Endothelial cell (in vitro differentiated cells): ENCODE measurements at places on chromosomes 5 and 9.

DNA sequence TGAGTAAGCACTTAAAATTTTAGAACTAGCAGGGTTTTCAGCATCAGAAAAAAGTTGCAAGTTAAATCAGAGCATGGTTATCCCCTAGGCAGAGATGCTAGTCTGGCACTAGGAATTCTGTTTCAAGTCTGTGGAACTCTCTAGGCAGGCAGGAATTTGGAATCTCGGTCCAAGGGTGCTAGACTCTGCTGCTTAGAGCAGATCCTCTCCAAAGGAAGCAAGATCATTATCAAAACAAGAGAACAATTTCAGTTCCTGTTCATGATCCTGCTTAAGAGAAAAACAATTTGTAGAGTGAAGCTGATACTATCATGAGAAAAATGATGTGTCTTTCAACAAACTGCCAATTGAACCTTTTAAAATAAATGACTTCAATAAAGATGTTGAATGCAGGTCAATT lies 420.7 kb downstream of the KIF4B start:
- no peaks in the 10 kb centered on the region for H3K27me3 ChIP-seq
- H3K4me3 ChIP-seq = no peak overlapping the region
- no peaks in the 10 kb centered on the region for H3K36me3 ChIP-seq
- DNase-seq = no peak
- H3K27ac ChIP-seq = no peak overlapping the region

GRCh38 chr9:80932947-80933780 lies 756.2 kb downstream of the TLE1 start:
- no peak overlapping the region for H3K27ac ChIP-seq
- no peak overlapping the region for H3K4me3 ChIP-seq
- H3K36me3 ChIP-seq = no peaks in the 10 kb centered on the region
- DNase-seq = no peak
- peaks cover 4% of the 10 kb centered on the region for H3K4me1 ChIP-seq

- H3K4me1 ChIP-seq = no peaks in the 10 kb centered on the region
- no peak overlapping the region for H3K4me3 ChIP-seq
- H3K27ac ChIP-seq = no peak overlapping the region
- no peaks in the 10 kb centered on the region for H3K27me3 ChIP-seq
- no peak for DNase-seq
Measured at GRCh38 chr5:91486638-91487037, 103.5 kb upstream of the ARRDC3 start.

- peaks cover 6% of the 10 kb centered on the region for H3K27me3 ChIP-seq
- H3K36me3 ChIP-seq = no peaks in the 10 kb centered on the region
- no peak overlapping the region for H3K27ac ChIP-seq
- no peak for DNase-seq
Measured at GRCh38 chr5:84379749-84380148, 4.9 kb downstream of the EDIL3 start.

GRCh38 chr5:154737667-154738320 lies 17.4 kb upstream of the LARP1 start:
- no peaks in the 10 kb centered on the region for H3K27me3 ChIP-seq
- no peak overlapping the region for H3K4me3 ChIP-seq
- H3K4me1 ChIP-seq = peaks cover 20% of the 10 kb centered on the region
- no peaks in the 10 kb centered on the region for H3K36me3 ChIP-seq
- no peak for DNase-seq
- H3K27ac ChIP-seq = no peak overlapping the region

- no peaks in the 10 kb centered on the region for H3K36me3 ChIP-seq
- H3K27me3 ChIP-seq = no peaks in the 10 kb centered on the region
- H3K4me3 ChIP-seq = no peak overlapping the region
- H3K4me1 ChIP-seq = peaks cover 9% of the 10 kb centered on the region
Measured at GRCh38 chr9:35293376-35293964, 131.7 kb downstream of the UNC13B start.

GRCh38 chr9:81268048-81268447 lies 421.3 kb downstream of the TLE1 start:
- H3K36me3 ChIP-seq = no peaks in the 10 kb centered on the region
- H3K4me1 ChIP-seq = peaks cover 8% of the 10 kb centered on the region
- no peak for DNase-seq
- H3K27ac ChIP-seq = no peak overlapping the region

GRCh38 chr5:55306641-55307382 lies 682 bp downstream of the DHX29 start:
- H3K27me3 ChIP-seq = no peaks in the 10 kb centered on the region
- H3K27ac ChIP-seq = no peak overlapping the region
- peaks cover 4% of the 10 kb centered on the region for H3K36me3 ChIP-seq
- no peak for DNase-seq

GRCh38 chr5:119515192-119515591 lies 62.9 kb downstream of the HSD17B4 start:
- H3K4me3 ChIP-seq = no peak overlapping the region
- no peak overlapping the region for H3K27ac ChIP-seq
- no peak for DNase-seq
- no peaks in the 10 kb centered on the region for H3K4me1 ChIP-seq
- H3K27me3 ChIP-seq = peaks cover 6% of the 10 kb centered on the region

DNA sequence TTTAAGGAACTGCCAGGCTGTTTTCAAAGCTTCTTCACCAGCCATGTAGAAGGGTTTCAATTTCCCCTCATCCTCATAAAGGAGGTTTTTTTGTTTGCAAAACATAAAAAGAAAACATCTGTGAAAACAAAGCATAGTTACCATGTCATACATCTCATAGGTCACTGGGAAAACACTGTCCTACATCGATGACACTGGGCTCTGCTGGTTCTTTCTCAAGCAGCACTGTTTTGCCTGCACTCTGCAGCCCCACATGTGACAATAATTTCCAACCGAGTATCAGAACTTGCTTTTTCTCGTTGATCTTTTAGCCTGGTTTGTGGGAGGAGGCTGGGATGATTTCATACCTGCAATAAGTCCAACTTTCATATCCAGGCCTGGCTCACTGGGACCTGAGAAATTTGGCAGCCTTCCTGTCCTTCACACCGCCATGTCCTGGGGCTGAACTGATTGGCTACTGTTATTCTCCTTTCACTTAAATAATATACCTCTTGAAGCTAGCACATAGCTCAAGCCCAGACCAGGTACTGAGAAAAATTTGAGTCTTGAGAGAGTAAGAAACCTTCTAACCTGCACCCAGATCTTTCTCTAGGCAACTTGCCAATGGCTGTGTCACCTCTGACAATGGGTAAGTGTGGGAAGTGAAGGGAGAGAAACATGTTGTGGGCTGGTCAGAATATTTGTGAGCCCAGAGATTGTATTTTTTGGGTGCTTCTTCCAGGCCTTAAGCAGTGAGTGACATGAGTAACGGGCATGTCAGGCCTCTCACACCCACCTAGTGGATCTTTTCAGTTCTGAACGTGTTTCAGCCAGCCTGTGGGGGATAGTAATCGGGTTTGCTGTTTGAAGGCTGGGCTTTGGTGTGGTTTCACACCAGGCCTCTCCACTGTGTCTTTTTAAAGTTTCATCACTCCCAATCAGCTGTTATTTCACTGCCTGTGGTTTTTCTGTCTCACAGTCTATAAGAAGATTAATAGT lies 502.8 kb downstream of the NTRK2 start:
- H3K4me1 ChIP-seq = no peaks in the 10 kb centered on the region
- no peaks in the 10 kb centered on the region for H3K27me3 ChIP-seq
- no peak overlapping the region for H3K4me3 ChIP-seq
- DNase-seq = no peak

- peaks cover 2% of the 10 kb centered on the region for H3K27me3 ChIP-seq
- H3K36me3 ChIP-seq = peaks cover 48% of the 10 kb centered on the region
- H3K4me3 ChIP-seq = no peak overlapping the region
- DNase-seq = no peak
Measured at GRCh38 chr5:142906863-142907671, 136.9 kb downstream of the ARHGAP26 start.

- H3K36me3 ChIP-seq = no peaks in the 10 kb centered on the region
- H3K27me3 ChIP-seq = no peaks in the 10 kb centered on the region
- H3K27ac ChIP-seq = no peak overlapping the region
- DNase-seq = no peak
- no peaks in the 10 kb centered on the region for H3K4me1 ChIP-seq
Measured at GRCh38 chr9:17942498-17942897, 363.6 kb downstream of the SH3GL2 start.

- DNase-seq = peak; percentile 20
- peak overlapping the region; percentile 90 for H3K27ac ChIP-seq
- peaks cover 6% of the 10 kb centered on the region for H3K27me3 ChIP-seq
- H3K4me3 ChIP-seq = peak overlapping the region; percentile 98
- H3K36me3 ChIP-seq = peaks cover 3% of the 10 kb centered on the region
- H3K4me1 ChIP-seq = peaks cover 59% of the 10 kb centered on the region
Measured at GRCh38 chr5:76819851-76820525, 1.2 kb downstream of the F2RL1 start.

GRCh38 chr5:88438006-88438405 lies 169.4 kb upstream of the TMEM161B start:
- H3K36me3 ChIP-seq = no peaks in the 10 kb centered on the region
- H3K27ac ChIP-seq = no peak overlapping the region
- no peak overlapping the region for H3K4me3 ChIP-seq

DNA sequence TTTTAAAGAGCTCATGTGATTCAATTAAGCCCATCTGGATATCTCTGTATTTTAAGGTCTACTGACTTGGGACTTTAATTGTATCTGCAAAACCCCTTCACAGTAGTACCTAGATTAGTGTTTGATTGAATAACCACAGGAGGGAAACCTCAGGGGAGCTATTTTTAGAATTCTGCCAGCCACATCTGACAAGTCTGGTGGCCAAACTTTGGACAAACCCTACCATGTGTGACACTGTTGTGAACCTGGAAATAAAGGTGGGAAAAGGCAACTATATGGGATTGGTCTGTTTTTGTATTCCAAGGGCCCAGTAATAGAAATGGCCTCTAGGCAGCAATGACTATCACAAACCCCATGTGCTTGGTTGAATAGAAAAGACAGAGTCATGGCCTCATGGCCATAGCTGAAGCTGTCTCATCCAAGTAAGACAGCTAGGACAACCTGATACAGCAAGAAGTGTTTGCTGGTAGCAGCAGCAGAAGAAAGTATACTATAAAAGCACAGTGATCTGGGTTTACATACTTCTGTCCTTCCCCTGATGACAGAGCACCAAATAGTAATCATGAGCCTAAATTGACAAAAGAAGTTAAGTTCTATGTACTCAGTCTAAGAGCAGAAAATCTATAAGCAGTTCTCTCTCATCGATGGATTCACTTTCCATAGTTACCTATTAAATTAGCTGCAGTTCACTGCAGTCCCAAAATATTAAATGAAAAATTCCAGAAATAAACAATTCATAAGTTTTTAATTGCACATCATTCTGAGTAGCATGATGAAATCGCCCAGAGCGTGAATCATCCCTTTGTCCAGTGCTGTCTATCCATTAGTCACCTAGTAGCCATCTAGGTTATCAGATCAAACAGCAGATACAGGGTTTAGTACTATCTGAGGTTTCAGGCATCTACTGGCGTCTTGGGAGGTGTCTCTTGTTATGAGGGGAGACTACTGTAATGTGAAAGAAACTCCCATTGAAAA lies 189.8 kb downstream of the ARHGAP26 start:
- no peak overlapping the region for H3K27ac ChIP-seq
- H3K36me3 ChIP-seq = peaks cover 18% of the 10 kb centered on the region
- no peak overlapping the region for H3K4me3 ChIP-seq

DNA sequence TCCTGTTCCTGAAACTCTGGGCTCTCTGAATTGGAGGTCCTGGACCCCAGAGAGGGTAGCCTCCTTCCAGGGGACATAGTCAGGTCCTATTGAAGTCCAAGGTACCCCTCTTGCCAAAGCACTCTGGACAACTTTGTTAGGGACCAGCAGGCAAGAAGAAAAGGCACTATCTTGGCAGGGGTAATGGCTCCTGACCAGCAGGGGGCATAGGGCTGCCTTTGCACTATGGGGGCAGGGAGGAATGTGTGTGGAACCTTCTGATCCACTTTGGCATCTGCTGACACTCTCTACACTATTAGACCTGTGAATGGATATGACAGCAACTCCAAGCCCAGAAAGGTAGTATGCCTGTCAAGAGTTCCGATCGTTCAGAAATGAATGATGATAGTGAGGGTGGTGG lies 179.0 kb upstream of the CD180 start:
- no peak overlapping the region for H3K4me3 ChIP-seq
- H3K36me3 ChIP-seq = no peaks in the 10 kb centered on the region

DNA sequence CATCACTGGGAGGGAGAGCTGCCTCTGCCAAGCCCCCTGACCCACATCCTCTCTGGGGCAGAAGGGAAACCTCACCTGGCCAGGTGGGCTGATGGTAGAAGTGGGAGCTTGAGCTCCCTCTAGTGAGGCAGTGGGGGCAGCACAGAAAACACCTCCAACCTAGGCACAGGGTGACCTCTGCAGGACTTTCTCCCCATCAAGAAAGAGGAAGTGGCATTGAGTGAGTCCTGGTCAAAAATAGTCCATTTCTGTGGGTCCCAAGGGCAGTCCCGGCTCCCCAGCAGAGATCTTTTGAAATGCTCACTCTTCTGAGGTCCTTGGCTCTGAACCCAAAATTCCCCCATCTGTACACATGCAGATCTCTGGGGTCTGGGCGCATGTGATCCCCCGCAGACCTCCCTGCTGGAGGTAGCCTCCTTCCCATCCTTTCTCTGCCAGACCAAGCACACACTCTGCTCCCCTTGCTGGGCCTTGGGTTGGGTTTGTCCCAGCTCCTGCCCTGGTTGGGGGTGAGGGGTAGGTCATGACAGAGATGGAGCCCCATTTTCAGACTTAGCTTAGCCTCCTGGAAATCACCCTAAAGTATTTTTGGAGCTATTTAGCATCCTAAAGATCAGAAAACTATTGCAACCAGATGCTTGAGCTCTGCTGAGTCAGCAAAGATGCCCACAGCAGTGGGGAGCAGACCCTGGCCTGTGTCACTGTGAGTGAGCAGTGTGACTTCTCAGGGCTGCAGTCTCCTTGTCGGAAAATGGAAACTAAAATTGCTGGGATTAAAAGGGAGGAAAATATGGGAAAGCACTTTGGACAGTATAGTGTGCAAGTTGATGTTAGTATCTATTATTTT lies 41.6 kb upstream of the LCP2 start:
- no peak overlapping the region for H3K4me3 ChIP-seq
- DNase-seq = no peak
- H3K36me3 ChIP-seq = no peaks in the 10 kb centered on the region
- no peak overlapping the region for H3K27ac ChIP-seq
- H3K4me1 ChIP-seq = peaks cover 5% of the 10 kb centered on the region

- peak overlapping the region; percentile 1 for H3K4me3 ChIP-seq
- H3K27me3 ChIP-seq = peaks cover 7% of the 10 kb centered on the region
- H3K27ac ChIP-seq = peak overlapping the region; percentile 68
Measured at GRCh38 chr5:76855961-76856360, 6.1 kb downstream of the S100Z start.

- H3K4me3 ChIP-seq = no peak overlapping the region
- no peak overlapping the region for H3K27ac ChIP-seq
- H3K36me3 ChIP-seq = no peaks in the 10 kb centered on the region
- H3K4me1 ChIP-seq = no peaks in the 10 kb centered on the region
- H3K27me3 ChIP-seq = peaks cover 13% of the 10 kb centered on the region
Measured at GRCh38 chr5:1227667-1228066, 2.5 kb downstream of the SLC6A18 start.

DNA sequence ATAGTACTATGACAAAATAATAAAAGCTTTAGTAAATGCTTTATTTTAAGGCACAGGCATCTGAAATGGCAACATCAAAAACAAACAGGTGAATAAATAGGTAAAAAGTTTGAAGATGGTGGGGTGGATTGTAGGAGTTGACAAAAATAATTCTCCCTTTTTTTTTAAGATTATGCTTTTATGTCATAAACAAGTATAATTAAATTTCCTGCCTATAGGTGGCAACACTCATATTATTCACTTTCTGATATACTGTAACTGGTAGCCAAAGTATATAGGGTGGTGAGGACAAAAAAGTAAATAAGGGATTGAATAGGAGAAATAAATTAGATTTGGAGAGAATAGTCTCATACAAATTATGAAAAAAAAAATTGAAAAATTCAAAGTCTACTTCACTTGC lies 120.0 kb upstream of the ACOT12 start:
- H3K4me3 ChIP-seq = no peak overlapping the region
- H3K27me3 ChIP-seq = no peaks in the 10 kb centered on the region
- no peak for DNase-seq
- no peak overlapping the region for H3K27ac ChIP-seq
- no peaks in the 10 kb centered on the region for H3K36me3 ChIP-seq
- H3K4me1 ChIP-seq = no peaks in the 10 kb centered on the region
